ENCODE measurements at places on chromosomes 2 and 18. TPM values are rescaled to one million over a fixed set of nuclear protein-coding genes. Genes with fewer than 3 reads are reported as not detected.

GRCh38 chr2:172038121-172038520 is 38.4 kb downstream of the METAP1D start:
- DNase-seq = no peak

- DNase-seq = no peak
Observed at GRCh38 chr2:158181171-158181570, 79.5 kb downstream of the UPP2 start.

- DNase-seq = peak; percentile 30
Observed at GRCh38 chr2:153873052-153874048, 1.6 kb downstream of the GALNT13 start.

DNA sequence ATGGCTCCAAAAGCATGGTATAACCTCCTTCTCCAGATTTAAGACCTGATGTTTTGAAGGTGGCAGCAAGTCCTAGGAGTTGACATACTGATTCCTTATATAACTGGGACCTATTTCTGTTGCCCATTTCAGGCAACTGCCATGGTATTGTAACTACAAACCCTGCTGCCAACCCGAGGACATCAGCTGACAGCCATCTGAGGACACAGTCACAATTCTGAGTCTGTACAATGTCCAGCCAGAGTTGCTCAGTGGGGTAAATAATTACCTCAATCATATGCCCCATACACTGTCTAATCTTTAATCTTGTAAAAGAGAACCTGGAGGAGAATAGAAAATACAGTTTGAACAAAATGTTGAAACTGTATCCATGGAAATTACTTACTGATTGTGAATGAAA is 8.7 kb upstream of the GAREM2 start:
- DNase-seq = no peak

DNA sequence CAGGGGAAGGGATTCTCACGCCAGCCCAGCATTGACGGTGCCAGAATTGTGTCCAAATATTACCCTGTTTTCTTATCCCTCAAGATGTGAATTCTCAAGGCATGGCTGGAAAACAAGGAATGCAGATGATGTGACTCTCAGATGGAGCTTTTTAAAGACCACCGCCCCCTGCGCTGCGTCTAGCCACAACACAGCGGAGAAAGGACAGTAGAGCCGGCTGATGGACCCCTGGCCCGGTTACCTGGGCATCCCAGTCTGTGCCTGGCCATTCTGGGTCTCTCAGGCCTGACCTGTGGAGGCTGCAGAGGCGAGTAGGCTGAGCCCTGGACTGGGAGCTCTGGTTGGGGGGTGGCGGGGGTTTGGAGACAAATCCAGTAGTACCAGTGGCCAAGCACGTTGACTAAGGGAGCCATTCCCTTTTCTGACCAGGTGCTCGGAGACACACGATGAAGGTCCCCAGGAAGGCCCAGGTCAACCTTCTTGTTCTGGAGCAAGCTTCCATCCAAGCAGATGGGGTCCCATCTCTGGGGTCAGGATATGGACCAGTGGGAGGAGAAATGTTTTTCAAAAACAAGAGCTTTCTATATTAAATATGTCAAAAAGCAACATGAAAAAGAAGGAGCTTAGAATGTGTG is 5.3 kb downstream of the CAPN13 start:
- DNase-seq = no peak

- DNase-seq = no peak
Observed at GRCh38 chr2:7685342-7686015, 768.3 kb downstream of the RNF144A start.

GRCh38 chr2:241088791-241089732 is 13.0 kb downstream of the MTERF4 start:
- DNase-seq = no peak

DNA sequence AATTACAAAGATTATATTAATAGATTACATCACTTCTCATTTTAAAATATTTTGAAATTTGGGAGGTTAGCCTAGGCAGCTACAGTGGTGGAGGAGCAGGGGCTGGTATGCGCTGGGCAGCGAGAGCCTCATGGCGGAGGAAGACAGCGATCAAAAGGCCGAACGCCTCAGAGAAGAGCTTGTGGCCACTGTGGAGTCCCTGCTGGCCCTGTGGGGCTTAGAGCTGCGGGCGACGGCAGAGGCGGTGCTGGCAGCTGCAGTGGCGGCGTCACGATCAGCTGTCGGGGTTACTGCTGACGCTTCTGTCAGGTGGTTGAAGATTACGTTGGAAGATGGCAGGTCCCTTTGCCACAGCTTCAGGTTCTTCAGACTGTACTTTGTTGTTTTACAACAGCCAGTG is 87.4 kb downstream of the ROCK2 start:
- no peak for DNase-seq

- DNase-seq = no peak
Observed at GRCh38 chr2:3645745-3646389, 12.1 kb upstream of the ALLC start.

GRCh38 chr2:28684142-28684858 is 67.3 kb upstream of the PPP1CB start:
- DNase-seq = no peak

- DNase-seq = no peak
Observed at GRCh38 chr2:160132761-160133160, 67.3 kb downstream of the ITGB6 start.

DNA sequence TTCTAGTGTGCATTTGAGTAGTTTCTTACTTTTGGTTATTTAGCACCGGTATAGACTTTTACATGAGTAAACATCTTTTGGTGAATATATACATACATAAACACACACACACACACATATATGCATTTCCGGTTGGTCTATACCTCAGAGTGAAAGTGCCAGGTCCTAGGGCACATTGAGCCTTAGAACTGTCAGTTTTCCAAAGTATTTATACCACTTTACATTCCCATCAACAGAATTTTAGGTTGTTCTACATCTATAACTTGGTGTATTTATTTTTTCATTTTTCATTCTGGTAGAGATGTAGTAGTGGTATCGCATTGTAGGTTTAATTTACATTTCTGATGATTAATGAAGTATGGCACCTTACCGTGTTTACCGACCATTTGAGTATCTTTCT is 22.6 kb downstream of the MMADHC start:
- no peak for DNase-seq

DNA sequence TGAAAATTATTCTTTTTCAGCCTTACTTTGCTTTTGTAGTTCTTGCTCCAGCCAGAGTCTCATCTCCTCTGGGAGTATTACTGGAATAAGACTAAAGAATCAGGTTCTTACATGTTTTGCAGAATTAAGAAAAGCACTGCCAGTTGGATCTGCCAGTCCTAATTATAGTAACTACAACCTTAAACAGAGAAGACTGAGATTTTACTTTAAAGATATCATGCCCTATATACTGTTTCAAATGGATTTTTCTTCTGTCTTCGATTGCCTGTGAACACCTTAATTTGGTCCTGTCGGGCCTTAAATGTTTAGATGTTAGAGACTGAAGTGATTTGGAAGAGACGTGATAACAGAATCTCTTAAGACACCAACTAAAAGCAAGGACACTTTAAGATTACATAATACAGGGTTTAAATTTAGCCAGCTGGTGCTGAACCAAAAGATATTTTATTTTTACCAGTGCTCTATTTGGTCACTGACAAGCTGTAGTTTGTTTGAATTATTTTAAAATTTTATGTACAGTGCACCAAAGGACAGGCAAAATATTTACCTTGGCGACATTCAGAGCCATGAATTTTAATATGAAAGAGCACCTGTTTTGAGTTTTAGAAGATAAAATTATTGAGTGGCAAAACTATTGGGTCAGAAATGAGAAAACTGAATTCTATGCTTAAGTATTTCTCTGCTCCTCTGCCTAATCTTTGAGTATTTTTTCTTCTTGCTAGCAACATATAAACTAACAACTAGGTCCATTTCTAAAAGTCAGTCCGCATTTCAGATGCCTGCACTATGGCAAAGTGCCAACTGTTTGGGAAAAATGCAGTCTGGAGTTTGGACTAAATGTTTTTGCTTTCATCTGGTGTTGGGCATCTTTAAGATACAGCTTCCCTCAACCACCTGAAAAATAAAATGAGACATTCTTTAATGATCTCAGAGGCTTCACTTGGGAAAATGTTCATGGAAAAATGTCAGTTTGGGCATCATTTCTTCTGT is 300.0 kb downstream of the XIRP2 start:
- DNase-seq = no peak

DNA sequence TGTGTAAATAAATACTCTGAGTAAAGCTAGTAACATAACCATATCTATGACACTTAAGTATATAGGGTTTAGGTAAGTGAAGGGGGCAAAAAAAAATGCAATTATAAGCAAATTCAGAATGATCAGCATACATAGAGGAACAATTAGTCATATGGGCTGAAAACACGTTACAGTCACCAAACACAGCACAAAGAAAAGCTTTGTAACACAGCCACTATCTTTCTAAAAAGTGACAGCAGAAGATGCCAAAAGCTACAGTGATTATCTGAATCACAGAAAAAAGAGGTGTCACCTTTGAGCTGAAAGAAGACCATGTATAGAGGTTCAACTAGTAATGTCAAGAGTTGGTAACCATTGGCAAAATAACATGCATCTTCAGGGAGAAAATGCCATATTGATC is 115.5 kb downstream of the ERBB4 start:
- DNase-seq = no peak

ITGA6 gene
- 32.6 TPM for total RNA-seq

CHRNG gene
- 0.16 TPM for total RNA-seq

DQX1 gene
- not detected for total RNA-seq

ANO7 gene
- total RNA-seq = 0.16 TPM

ANKZF1 gene
- 40.4 TPM for total RNA-seq

TUBB8B gene
- not detected for total RNA-seq

C2orf80 gene
- 28.7 TPM for total RNA-seq
